ENCODE measurements at places on chromosomes 3 and 15. TPM values are rescaled to one million over a fixed set of nuclear protein-coding genes. Genes with fewer than 3 reads are reported as not detected.

- DNase-seq = no peak
Measured at GRCh38 chr3:160020057-160020711, 31.5 kb downstream of the IL12A start.

DNA sequence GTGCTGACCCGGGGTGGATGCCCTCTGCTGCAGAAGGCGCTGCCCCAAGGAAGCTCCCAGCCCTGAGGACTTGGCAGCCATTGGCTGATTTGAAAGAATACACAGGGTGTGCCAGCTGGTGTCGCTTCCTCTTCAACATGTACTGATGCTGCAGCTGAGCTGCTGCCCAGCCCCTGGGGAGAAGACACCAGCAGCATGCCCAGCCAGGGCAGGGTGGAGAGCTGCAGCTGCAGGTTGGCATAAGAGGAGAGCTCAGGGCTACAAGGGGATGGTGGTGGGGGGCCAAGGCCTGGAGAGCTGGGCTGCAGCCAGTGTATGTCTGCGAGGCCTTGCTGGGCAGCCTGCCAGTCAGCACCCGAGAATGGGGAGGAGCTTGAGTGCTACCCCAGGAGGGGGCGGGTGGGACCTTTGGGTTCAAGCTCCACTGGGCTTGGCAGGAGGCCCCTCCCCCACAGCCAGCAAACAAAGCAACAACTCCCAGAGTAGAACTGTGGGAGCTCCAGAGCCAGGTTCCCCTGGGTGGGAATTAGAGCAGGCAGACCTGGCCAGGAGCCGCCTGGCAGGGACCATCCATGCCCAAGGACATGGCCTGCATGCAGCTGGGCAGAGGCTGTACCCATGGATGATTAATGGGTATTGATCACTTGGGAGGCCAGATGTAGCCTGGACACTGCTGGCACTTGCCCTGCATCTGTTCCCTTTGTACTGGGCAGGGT lies 9.2 kb upstream of the SEMA4B start:
- peak; percentile 46 for DNase-seq

DNA sequence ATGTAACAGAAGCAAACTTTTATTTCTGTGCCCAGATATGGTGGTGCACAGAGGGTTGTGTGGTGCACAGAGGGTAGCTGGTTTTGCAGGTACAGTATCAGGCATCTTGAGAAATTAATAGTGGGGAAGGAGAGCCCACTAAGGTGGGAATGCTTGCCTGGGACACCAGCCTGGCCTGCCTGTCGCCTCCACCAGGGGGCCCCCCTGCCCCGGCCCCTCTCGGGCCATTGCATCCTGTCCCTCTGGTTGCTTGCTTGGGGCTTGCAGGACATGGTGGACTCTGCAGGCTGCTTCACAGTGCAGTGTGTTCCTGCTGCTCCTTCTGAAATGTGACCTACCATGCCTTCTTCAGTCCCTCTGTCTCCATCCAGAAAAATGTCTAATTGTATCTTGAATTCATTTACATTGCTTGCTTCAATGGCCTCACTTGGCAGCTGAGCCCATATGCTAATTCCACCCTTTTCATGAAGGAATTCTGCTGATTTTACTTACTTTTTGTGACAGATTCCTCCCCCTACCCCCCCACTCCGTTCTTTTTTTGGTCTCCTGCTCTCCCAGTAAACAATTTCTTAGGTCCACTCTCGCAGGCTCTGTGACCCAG lies 73.6 kb downstream of the EEFSEC start:
- peak; percentile 42 for DNase-seq

- DNase-seq = no peak
Measured at GRCh38 chr3:161197855-161198850, 23.0 kb upstream of the NMD3 start.

DNA sequence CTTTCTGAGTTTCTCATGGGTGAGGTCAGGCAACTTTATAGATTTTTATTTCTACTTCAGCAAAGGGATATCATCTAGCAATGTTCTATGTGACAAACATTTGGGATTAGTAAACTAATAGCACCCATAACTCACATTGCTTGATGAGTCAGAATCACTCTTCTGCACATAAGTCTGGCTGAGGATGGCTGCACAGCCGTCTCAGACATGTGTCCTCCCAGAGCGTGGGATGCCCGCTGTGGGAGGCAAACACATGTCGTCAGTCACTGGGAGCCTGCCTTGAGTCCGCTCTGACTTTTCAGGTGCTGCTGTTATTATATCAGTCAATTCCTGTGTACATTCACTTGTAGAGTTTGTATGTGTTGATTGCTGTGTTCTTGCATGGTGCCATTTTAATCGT lies 230.7 kb upstream of the TRIM42 start:
- no peak for DNase-seq

DNA sequence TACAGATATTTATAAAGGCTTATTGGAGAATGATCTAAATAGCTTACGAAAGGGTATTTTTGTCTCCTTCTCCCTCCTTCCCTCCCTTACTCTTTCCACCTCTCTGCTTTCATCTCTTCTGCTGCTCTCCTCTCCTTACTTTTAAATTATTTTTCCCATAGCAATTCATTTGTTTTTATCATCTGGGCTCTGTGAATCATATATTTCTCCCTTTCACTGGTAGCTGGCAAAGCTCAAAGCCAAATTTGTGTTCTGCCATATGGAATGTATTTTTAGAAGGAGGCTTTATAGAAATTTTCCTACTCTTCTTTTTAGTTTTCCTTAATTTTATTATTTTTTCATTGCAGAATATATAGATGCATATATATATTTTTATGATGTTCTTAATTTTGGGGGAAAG lies 385.8 kb downstream of the C3orf38 start:
- DNase-seq = no peak

DNA sequence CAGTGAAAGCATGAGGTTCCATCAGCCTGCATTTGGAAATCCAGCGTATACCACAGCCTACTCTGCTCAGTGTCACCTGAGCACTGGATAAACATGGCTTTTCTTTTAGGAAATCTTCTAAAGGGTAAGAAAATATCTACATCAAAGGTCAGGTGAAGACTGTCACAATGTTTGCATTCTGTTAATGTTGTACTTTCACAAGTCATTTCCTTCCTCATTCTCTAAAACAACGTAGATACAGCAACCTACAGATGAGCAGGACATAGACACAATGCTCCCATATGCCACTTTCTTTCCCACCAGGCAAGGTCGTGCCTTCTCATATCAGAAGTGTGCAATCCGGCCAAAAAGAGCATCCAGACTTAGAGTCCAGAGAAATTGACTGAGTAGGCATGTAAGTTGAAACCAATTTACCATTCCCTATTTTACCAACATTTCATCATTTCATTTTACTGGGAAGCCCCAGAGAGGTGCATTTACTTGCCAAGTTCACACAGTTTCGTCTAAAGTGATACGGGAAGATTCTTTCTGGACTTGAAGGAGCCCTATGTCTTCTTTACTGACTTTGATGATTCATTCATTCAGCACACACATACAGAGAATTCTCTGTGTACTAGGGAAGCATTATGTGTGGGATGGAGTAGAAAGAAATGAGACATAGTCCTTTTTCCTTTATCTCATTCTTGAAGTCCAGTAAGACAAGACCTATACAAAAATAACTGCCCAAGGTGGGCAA lies 30.6 kb upstream of the LPP start:
- DNase-seq = no peak

DNA sequence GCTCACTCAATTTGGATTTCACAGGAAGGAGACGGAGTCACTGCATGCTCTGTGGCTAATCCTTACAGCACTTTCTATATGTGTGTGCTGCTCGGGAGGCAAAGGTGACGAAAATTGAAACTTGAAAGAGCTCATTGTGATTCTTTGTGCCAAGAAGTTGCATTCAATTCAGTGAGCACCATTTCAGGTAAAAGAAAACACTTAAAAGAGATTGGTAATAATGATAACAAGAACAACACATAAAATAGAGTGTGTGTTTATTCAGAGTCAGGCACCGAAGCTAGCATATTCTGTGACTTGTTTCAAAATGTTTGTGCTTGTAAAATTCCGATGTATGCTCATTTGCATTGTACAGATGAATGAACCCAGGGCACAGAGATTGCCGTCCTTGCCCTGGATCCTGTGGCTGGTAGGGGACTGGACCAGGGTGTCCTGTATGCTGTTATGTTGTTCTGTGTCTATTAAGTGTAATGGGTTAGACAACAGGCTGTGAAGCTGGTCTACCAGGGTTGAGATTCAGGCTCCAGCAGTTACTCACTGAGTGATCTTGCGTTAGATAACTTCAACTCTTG lies 193.3 kb upstream of the PROK2 start:
- DNase-seq = no peak

- peak; percentile 95 for DNase-seq
Measured at GRCh38 chr15:51132384-51133139, 37.9 kb upstream of the TNFAIP8L3 start.

DNA sequence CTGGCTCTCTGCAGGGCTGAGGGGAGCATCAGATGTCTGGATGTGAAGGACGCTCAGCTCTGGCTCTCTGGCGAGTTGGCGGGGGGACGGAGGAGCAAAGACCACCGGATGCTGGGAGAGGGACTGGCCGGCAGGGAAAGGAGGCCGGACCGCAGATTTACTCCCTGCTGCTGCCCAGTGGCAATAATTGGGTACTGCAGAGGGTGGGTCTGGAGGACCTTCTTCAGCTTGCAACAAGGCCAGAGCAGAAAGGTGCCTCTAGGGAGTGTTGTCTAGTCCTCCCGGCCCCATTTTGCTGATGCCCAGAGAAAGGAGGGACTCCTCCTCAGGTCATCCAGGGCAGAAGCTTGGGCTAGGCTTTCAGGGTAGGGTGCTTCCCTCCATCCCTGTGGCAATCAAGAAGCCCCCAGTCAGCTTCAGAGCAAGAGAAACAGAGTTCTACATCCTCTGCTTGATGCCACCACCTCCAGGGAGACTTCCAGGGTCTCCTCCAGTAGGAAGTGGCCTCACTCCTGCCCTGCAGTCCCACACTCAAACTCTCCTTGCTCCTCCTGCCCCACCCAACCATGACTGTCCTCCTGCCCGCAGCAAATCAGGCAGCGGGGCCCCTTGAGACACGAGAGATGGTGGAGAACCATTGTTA lies 20.3 kb upstream of the CSPG4 start:
- peak; percentile 75 for DNase-seq

DNA sequence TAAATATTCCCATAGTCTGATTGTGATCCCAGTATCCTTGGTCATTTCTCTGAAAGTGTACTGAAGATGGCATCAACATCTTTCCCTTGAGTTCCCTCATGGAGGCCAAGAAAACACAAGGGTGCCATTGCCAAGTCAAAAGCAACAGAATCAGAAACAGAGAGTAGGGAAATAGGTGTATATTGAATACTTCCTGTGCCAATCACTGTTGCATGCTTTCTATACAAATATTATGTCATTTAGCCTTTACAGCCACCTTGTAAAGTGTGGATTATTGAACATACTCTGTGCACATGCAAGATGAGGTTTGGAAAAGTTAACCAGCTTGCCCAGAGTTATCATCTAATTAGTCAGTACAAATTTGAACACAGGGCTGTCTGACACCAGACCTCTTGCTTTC lies 117.9 kb downstream of the MAP2K5 start:
- no peak for DNase-seq

- peak; percentile 89 for DNase-seq
Measured at GRCh38 chr15:52652984-52653383, 26.2 kb downstream of the ATOSA start.

- DNase-seq = peak; percentile 75
Measured at GRCh38 chr15:67762610-67763368, 62.5 kb upstream of the SKOR1 start.

DNA sequence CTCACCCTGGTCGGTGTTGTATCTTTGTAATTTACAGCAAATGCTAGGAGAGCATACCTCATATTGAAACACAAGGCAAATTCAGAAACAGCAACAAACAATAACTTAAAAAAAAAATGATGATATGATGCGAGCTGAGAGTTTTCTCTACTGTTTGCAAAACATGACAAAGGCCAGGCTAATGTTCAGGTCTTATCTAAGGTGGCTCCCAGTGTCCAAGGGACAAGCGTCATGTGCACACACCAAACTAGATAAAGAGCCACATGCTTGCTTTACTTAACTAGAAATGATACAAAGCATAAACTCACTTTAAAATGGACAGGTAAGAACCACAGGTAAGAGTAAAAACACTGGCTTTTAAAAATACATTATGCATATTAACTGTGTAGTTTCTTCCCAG lies 375.9 kb downstream of the FOXP1 start:
- no peak for DNase-seq

- peak; percentile 39 for DNase-seq
Measured at GRCh38 chr3:50226888-50227389, 9.1 kb upstream of the GNAI2 start.

DNA sequence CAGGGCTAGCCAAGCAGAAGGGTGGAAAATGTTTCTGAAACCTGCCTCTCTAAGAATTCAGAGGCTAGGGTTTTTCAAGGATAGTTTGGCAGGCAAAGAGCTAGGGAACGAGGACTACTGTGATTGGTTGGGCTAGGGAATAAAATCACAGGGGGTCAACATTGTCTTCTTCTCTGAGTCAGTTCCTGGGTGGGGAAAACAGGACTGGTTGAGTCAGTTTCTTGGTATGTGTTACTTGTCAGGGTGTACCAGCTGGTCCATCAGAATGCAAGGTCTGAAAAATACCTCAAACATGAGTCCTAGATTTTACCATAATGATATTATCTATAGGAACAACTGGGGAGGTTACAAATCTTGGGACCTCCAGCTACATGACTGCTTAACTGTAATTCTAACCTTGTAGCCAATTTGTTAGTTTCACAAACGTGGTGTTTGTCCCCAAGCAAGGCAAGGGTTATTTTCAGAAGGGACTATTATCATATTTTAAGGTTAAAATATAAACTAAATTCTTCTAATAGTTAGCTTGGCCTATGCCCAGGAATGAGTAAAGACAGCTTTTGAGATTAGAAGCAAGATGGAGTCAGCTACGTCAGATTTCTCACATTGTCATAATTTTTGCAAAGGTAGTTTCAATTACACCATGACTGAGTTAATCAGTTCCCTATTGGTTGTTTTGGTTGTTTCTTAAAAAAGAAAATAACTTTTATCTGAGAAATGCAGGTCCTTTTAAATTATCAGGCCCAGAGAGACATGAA lies 231.5 kb downstream of the ALCAM start:
- peak; percentile 77 for DNase-seq

DNA sequence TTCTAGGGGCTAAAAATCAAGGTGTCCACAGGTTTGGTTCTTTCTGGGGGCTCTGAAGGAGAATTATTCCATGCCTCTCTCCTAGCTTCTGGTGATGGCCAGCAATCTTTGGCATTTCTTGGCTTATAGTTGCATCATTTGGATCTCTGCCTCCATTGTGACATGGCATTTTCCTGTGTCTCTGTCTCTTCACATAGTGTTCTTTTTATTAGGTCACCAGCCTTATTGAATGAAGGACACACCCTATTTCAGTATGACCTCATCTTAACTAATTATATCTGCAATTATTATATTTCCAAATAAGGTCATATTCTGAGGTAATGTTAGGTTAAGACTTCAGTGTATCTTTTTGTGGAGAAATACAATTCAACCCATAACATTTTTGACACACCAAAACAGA lies 3.2 kb upstream of the GBE1 start:
- peak; percentile 10 for DNase-seq

- DNase-seq = no peak
Measured at GRCh38 chr3:101890716-101891115, 41.4 kb downstream of the NFKBIZ start.

CAND2 gene
- 6.1 TPM for total RNA-seq

FBXO22 gene
- 26.1 TPM for total RNA-seq

GADL1 gene
- not detected for total RNA-seq

PLS1 gene
- total RNA-seq = 1.6 TPM

WDR93 gene
- total RNA-seq = under 0.01 TPM

HIGD2B gene
- total RNA-seq = 0.32 TPM

CPNE9 gene
- not detected for total RNA-seq

RPP25 gene
- total RNA-seq = 11.0 TPM

TMEM207 gene
- total RNA-seq = not detected
